ENCODE measurements at places on chromosomes 1 and 21.

DNA sequence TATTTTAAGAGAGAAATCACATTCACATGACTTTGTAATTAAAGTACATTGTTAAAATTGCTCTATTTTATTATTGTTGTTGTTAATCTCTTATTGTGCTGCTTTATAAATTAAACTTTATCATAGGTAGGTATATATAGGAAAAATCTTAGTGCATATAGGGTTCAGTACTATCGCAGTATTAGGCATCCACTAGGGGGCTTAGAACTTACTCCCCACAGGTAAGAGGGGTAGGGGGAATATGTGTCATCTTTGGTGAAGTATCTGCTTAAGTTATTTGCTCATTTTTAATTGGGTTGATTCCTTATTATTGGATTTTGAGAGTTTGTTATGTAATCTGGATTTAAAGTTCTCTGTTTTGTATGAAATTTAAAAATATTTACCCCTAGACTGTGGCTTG, 385.2 kb downstream of the DUSP10 start:
- no peak for DNase-seq

- no peak for DNase-seq
Observed at GRCh38 chr21:36254106-36254941, 65.7 kb upstream of the MORC3 start.

DNA sequence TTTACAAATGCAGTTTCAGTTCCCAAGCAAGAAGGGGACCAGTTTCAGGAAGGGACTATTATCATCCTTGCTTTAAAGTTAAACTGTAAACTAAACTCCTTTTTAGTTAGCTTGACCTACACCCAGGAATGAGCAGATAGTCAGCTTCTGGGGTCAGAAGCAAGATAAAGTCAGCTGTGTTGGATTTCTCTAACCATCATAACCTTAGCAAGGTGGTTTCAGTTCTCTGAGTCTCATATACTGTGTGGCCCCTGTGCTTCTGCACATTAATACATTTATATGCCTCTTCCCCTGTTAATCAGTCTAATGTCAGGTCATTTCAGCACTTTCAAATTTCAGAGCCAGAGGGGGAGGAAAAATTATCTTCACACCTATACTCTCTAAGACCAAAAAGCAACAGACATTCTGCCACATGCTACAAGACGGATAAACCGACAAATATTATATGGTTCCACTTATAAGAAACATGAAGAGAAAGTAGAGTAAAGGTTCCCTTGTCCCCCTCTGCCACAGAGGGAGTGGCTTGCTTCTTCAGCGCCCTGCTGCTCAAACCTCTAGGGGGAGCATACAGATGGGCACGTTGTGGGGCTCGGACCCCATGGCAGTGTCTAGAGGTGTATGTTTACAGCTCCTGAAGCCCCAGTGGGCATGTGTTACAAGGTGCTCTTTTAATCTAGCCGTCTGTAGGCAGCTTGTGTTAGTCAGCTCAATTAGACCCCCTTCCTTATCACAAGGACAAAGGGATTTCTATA, 89.1 kb downstream of the SMYD3 start:
- DNase-seq: no peak

- DNase-seq: peak; percentile 18
Observed at GRCh38 chr1:29237852-29238619, 1.7 kb downstream of the PTPRU start.

DNA sequence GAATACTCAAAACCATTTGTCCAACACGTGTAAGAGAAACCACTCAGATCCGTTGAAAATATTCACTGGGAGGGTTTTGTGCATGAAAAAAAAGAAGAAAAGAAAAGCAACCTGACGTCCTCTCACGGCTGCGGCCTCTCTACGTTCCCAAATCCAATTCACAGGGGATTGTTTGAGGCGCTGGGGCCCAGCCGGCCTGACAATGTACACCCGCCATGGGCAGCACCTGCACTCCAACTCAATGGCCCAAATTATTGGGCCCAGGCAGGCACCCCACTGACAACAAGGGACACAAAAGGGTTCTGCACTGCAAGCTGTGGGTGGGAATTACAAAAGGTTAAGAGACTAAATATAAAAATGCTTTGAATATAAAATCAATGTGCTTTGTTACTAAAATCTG, 41.5 kb downstream of the MORN1 start:
- DNase-seq: no peak

DNA sequence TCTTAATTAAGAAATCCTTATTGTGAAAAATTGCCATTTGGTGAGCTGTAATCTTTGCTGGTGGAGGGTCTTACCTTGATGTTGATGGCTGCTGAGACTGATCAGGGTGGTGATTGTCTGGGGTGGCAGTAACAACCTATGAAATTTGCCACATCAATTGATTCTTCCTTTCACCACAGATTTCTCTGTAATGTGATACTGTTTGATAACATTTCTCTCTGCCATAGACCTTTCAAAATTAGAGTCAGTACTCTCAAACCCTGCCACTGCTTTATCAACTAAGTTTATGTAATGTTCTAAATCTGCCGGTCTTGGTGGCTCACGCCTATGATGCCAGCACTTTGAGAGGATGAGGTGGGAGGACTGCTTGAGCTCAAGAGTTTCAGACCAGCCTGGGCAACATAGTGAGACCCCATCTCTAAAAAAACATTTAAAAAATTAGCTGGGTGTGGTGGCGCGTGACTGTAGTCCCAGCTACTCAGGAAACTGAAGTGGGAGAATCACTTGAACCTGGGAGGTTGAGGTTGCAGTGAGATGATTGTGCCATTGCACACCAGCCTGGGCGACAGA, 5.0 kb downstream of the KPNA6 start:
- DNase-seq: peak; percentile 32

- DNase-seq: no peak
Observed at GRCh38 chr1:184919892-184920291, 54.4 kb downstream of the NIBAN1 start.

DNA sequence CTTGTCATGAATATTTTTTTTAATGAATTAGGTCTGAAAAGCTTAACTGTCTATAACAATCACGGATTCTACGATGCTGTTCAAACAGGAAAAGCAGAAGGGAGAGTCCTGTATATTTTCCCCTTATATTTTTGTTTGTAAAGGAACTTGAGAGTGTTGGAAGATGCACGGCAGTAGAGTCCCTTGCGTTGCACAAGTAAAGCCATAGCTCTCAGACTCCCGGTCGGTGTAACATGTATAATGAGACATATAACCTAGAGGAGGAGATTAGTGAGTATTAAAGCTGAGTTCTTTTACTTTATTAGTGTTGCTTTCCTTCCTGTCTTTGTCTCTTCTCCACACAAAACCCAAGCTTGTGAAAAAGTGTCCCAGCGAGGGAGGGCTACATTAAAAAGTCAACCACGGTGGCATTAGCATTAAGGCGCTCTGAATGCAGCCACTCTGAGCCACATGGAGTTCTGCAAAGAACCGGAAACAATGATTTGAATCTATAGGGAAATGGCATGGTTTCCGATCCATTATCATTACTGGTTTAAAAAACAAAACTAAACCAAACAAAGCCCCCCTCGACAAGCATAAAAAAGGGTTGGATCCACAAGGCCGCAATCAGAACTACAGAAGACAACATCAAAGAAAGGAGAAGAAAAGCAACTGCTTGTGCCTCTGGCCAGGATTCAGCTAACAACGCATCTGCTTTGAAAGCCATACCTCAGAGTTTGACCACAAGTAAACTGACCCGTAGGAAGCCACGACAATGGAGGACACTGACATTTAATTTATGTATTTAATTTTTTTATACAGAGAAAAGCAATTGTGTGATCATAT, 356.8 kb downstream of the LMO4 start:
- DNase-seq: no peak

GRCh38 chr21:39263372-39263771, 50.1 kb downstream of the BRWD1 start:
- DNase-seq: no peak

DNA sequence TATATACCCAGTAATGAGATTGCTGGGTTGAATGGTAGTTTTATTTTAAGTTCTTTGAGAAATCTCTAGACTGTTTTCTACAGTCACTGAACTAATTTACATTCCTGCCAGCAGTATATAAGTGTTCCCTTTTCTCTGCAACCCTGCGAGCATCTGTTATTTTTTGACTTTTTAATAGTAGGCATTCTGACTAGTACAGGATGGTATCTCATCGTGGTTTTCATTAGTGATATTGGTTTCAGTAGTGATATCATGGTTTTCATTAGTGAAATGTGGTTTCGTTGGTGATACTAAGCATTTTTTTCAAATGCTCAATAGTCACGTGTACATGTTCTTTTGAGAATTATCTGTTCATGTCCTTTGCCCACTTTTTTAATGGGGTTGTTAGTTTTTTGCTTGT, 316.8 kb downstream of the PTBP2 start:
- DNase-seq: no peak

- DNase-seq: no peak
Observed at GRCh38 chr1:182875889-182876288, 36.7 kb downstream of the DHX9 start.

GRCh38 chr21:42309753-42310213, 5.4 kb downstream of the TFF3 start:
- DNase-seq: peak; percentile 68

DNA sequence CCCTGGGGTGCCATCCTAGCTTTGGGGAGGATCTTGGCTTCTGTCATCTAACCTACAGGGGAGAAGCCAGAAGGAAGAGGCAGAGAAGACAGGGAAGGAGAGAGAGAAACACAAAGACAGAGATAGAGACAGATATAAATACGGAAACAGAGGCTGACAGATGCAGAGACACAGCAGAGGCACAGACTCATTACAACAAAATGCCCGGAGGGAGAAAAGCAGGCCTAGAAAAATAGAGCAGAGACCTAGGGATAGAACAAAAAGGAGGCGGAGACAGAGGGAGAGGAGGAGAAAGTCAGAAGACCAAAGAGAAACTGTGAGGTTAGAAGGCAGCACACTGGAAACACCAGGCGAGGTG, 1.9 kb downstream of the PEAR1 start:
- no peak for DNase-seq

GRCh38 chr1:195584870-195585624, 1023.2 kb downstream of the KCNT2 start:
- DNase-seq: no peak

DNA sequence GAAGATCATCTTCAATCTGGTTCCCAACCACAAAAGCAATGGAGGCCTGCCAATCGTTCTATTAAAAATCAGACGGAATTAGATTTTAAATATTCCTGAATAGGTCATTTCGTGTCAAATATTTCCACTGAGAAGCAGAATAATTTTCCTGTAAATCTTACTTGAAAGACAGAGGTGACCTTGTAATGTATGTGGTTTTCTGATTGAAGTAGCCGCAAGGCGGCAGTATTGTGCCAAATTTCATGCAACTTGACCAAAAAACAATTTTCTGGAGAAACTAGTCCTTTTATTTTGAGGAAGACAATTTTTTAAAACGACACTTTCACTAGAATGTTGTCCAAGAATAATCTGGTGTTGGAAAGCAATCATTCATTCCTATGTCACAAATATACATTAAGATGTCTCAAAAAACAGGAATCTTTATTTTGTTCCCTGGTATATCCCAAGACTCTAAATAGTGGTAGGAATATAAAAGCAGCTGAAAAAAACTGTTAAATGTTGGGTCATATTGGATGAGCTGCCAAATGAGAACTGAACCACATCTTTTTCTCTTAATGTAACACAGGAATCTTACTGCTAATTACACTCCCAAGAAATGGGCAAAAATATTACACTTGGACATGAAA, 33.6 kb downstream of the SPAG17 start:
- DNase-seq: peak; percentile 5

- DNase-seq: no peak
Observed at GRCh38 chr1:44135886-44136285, 5.5 kb downstream of the KLF18 start.

GRCh38 chr1:70455291-70455690, 44.2 kb downstream of the CTH start:
- DNase-seq: no peak

DNA sequence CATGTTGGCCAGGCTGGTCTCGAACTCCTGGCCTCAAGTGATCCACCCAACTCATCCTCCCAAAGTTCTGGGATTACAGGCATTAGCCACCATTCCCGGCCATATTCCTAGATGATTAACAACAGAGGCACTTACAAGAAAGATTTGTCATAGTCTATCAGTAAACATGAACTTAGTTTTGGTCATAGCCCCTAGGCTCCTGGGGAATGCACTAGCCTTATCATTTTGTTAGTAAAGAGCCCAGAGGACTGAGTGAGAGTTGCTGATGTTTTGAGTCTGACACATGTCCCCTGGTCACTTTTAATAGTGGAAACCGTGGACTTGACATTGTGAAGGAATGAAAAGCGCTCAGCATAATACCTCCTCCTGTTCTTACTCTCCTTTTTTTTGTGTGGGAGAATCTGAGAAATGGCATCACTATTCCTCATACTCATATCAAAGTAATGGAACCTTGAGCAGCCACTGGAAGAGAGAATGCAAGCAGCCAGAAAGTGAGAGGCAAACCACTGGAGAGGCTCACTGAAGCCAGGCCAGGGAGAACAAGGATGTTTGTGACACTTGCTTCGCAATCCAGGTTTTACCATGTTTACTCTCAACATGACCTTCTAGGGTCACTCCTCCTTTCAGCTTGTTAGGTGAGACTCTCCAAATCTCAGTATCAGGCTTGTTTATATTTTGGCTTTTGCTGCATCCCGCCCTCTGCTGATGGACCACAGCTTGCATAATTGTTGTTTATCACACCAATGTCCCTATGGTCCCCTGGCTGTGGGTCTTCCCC, 14.8 kb downstream of the ATP1B1 start:
- no peak for DNase-seq

GRCh38 chr1:13823936-13824335, 123.9 kb downstream of the PRDM2 start:
- no peak for DNase-seq

DNA sequence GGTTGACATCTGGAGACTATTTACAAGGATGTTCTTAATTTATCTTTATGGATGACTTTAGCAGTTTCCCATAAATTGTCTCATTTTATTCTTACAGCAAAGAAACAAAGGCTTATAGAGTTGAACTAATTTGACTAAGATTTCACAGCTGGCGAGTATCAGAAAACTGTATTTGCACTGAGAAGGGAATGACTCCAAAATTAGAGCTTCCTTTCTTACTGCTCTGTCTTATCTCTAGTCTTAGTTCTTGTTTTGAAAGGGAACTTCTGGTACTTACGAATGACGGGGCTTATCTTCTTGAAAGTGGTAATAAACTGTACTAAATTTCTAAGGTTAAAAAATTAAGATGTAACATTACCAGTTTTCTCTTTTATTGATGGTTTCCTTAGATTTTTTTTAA, 13.6 kb downstream of the CNST start:
- DNase-seq: no peak

DNA sequence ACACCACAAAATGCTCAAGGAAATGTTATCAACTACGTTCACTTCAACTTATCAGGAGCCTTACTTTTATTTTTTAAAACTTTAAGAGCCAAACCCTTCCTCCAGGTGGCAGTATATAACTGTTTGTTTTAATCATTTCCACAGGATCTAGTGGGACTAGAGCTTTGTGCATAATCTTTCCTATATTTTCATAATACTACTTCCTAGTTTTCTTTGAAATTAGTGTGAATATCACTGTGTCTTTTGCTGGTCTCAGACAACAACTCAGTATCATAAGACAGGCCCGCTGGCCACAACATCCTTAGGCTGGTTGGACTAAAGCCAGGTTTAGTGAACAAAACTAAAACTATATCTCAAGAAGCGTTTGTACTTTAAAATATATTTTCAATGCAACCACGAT, 145.5 kb downstream of the TIAM1 start:
- DNase-seq: peak; percentile 64

- no peak for DNase-seq
Observed at GRCh38 chr1:36588972-36589371, 106.3 kb upstream of the CSF3R start.

GRCh38 chr1:91741301-91741700, 144.7 kb downstream of the TGFBR3 start:
- DNase-seq: no peak

- no peak for DNase-seq
Observed at GRCh38 chr21:40257342-40257741, 390.1 kb downstream of the PCP4 start.

GRCh38 chr1:47724432-47724999, 272.7 kb downstream of the TRABD2B start:
- DNase-seq: no peak

Measured in CD4-positive, alpha-beta T cell treated with Interleukin-17A for 1 hour (primary cell).